ENCODE measurements at places on chromosomes 4 and X.

DNA sequence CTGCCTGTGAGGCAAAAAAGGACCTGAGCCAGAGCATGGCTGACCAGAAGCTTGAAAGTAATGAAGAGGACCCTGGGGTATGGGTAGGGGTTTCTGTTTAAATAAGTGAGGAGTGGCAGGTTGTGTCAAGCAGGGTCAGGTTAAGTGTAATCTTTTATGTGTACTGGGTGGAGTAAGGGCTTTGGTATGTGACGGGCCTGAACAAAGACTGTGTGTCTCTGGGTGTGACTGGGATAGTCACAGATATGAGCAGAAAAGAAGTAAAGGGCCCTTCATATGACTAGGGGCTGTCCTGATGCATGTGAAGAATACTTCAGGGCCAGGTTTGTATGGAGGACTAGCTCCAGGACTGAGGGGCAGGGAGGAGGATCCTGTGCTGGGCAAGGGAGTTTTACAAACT lies 82.4 kb downstream of the ITIH6 start:
- peak; percentile 24 for DNase-seq

- peak; percentile 17 for DNase-seq
These were observed 53.5 kb downstream of the APBB2 start for GRCh38 chr4:41160856-41161255.

- no peak for DNase-seq
These were observed 108.1 kb upstream of the PABPC4L start for GRCh38 chr4:134309715-134310114.

DNA sequence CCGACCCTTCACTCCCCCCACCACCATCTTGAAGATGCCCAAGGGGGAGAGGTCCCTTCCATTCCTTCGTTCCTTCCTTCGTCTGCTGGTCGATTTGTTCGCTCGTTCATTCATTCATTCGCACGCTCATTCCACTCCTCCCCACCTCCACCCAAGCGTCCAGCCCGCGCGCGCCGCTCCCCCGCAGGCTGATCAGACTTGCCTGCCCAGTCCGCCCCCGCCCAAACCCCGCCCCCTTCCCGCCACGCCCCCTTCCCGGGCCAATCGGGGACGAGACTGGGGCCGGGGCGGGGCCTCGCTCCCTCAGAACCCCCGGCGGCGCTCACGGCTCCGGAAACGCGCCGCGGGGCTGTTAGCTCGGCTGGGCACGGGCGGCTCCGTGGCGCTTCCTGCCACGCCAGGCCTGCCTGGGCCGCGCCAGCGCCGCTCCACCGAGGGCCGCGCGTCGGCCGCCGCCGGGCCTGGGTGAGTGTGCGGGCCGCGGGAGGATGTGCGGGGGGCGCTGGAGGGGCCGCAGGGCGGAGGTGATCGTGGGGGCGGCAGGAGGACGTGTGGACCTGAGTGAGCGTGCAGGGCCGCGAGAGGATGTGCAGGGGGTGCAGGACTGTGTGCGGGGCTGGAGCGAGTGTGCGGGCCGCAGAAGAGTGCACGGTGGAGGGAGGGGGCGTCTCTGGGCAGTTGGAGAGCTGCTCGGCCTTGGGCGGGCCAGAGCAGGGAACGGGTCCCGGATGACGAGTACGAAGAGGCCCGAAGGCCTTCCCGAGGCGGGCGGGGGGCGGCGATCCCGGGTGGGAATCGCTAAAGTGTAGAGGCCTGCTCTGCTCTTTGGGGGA lies at the start of gene ZNF275:
TSS of gene ZNF275 (plus strand) at position 333 of the 833 bp plus-strand sequence. CDS start 2,527 bp downstream, outside the sequence.
- DNase-seq = peak; percentile 79

DNA sequence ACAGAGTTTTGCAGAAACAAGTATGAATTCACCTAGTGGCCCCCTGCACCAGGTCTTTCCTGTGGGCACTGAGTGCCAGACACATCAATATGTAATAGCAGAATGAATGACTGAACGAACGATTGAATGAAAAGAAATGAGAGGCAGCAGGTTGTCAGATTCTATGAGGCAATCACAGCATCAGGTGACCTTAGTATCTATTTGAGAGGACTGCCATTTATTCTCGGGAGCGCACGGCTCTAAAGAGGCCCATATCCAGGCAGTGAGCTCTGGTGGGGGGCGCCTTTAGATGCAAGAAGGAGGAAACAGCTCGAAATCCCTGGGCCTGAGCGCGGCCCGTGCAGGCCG lies 528 bp upstream of the SLC25A4 start:
- no peak for DNase-seq

DNA sequence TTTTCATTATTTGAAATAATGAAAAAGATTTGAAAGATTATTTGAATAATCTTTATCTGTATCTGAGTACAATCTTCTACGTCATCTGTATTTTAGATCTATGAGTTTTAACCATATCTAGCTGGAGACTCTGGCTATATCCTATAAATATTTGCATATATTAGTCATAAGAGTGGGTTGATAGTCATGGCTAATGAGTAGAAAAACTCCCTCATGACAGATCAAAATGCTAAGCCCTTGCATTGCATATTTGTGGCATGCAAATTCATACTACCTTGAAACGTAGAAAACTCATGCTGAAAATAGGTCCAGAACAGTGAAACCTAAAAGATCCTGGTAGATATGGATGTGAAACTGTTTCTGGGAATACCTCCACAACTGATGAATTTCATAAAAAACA lies 291.3 kb downstream of the GALNTL6 start:
- peak; percentile 14 for DNase-seq

DNA sequence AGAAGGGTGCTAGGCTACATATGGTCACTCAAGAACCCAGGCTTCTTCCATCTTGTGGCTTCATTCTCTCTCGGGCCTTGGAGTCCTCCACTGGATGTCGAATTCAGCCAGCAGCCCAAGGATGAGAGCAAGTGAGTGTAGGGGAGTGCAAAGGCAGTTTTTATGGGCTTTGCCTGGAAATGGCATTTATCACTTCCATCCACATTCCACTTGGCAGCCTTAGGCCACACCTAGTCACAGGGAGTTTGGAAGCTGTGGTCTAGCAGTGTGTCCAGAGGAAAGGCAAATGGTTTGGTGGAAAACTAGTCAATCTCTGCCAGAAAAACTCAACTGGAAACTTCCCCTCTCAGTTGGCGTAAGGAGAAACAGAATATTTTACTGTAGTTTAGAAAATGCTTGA lies 59.0 kb downstream of the NHS start:
- no peak for DNase-seq

DNA sequence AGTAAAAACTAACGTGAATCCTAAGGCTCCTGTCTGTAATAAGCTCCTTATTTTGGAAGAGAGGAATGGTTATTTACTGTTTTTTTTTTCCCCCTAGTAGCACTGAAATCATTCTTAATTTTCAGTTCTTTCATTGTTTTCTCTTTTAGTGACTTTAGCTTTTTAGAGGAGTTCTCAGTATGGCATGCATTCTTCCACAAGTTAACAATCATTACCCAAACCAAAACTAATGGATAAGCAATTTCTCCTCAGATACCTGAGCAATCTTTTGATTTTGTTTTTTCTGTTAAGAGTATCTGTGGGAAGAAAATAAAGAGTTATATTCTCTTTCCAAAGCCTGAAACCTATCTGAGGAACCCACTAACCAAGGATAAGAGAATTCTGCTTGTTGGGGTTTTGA lies 16.7 kb upstream of the PPA2 start:
- DNase-seq = no peak

All from PC-3 (cell line).